ENCODE measurements at places on chromosomes 1 and 21.

DNA sequence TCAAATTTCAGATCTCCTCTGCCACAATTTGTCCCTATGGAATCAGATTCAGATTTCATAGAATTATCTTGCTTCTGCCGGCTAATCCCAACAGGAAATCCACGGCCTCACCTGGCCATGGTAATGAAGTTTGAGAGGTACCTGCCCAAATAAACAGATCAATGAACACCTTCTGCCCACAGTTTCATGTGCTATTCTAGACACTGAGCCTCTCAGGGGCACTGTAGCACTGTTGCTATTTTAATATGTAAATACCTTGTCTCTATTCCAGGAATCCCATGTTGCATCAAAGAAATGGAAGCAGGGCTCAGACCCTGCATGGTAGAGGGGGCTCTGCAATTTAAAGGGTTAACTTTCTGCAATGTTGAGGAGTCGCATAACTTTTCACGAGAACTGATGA lies 593.1 kb downstream of the PTBP2 start:
- DNase-seq, result no peak

DNA sequence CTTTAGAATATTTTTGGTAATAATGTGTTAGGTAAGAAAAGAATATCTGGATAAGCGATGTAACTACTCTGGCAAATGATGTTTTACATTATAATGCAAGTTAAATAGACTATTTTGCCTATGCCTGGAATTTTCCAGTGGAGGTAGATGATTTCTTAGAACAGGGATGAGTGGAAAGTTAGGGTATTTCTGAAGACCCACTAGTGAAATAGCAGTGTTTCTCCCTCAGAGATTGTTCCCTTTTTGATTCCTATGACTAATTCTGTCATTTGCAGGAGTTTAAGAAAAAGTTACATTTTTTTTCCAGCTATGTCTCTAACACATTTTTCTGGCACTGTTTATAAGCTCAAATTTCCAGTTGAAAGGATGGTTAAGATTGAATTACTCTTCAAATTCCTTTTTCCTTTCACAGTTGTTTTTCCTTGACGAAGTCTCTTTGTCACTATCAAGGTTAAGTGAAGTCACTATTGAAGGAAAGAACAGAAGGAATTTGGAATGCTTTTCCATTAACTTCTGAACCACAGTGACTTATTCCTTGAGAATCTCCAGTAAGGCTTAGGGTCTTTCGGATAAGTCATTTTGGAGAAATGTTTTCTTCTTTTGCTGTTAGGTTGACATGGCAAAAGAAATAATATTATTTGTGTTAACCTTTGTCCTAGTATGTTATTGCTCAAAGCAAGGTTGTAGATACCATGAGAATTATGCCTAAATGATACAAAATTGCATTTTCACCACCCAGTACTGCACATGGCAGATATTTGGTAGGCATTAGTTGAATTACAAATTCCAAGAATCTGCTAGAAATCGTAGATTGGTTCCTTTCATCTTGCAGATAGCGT lies 42.9 kb upstream of the ZNF326 start:
- DNase-seq, result no peak

DNA sequence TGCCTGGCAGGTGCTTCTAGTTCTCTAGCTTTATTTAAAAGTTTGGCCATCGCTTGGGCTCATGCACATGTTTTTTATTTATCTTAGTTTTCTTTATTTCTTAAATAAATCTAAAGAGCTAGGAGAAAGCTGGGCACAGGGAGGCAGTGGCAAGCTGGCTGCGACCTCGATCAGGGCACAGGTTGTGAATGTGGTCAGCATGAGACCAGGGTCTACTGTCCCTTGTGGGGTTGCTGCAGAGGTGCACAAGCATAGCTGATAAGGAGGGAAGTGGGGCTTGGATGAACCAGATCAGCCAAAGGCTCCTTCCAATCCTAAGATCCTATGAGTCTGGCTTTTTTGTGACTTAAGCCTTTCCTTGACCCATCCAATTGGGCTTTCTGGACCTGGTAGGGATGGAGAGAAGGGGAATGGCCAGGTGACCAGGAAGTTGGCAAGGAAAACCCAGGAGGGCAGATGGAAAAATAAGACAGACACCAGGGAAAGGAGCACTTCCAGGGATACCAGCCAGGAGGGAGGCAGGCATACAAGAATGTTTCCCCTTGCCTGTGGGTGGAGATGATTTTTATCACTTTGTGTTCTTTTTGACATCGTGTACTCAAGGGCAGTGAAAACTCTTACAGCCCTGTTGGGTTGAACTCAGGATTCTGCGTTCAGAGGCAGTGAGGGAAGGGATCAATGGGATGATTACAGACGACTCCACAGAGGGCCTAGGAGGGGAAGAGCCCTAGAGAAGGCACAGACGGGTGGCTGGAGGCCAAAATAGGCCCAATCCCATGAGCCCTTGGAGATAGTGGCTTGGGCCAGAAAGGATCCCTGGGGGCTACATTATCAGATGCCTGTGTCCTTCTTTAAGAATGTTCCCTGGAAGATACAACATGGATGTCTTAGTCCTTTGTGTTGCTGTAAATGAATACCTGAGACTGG lies 8.5 kb downstream of the CYP4B1 start:
- DNase-seq, result no peak

- no peak for DNase-seq
These were observed 133.6 kb downstream of the TGFBR3 start for GRCh38 chr1:91752324-91752723.

DNA sequence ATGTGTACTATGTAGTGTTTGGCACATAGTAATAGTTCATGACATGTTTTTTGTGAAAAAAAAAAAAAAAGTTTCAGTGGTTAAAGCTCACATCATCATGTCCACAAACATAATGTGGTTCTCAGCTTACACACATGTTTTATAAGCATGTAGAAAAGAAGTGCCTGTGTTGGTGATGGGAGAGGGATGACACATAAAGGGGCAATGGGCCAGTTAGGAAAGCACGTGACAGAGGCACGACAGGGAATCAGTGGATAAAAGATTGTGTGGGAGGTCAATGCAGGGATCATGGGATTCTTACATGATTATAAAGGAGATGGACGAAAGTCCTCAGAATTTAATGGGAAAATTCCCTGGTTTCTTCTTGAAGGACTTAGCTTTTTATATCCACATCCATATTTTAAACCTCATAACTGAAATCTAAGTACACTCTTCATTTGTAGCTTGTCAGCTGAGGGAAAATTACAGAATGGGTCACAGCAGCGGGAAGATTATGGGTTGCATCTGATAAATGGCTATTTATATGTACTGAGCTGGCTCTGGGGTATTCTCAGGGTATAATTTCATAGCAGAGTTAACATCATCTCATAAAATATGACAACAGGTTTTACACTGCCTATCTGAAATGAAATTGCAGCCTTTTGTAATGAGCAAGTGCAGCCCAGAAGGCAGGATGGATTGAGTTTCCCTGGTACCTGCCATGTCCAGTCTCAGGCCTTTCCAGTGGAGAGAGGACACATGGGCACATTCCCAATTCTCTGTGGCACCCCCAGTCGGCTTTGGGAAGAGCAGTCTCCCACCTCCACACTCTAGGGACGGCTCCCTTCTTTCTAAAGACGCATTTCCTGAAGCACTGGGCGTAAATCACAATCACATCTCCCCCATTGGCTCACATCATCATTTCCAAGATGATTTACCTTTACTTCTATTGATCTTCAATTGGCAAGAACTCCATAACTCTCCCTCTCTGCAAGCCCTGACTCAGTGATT lies 42.3 kb upstream of the NHLH2 start:
- DNase-seq, result no peak

DNA sequence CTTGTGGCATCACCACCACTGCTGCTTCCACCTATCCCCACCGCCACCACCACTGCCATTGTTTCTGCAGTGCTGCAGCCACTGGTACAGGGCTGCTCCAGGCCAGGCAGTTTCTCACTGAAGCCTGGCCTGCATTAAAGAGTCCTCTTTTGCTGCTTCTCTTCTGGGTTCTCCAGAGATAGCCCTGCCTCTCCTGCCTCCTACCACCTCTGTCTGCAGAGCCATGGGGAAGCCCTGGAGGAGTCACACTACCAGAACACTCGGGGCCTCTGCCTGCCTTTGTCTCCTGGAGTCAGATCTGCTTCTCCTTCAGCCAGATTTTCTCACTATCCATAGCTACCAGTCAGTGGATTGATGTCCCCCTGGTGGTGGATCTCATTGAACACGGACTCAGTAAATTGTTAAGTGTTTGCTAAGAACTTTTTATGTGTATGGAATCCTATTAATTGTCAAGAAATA lies 37.7 kb upstream of the DDAH1 start:
- DNase-seq, result no peak

DNA sequence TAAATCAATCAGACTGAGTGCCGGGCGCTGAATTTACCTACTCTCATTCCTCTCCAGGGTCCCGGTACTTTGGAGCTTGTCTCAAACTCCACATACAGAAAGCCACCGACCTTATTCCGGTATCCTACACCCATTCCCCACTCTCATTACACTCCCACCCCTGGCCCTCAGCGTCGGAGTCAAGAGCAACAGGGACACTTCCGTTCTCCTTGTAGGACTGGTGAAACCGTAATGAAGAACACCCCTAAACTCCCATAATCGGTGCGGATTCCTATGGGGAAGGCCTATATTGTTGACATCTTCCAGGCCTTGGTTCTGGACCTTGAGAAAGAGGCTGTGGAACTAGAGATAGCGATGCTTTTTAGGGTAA lies 798 bp downstream of the ZBED6 start:
- peak; percentile 12 for DNase-seq

- DNase-seq, result peak; percentile 13
These were observed at the start of gene CFAP74 for GRCh38 chr1:2003541-2004131. Gene CFAP74, minus strand, starts transcription at chr1:2003786. Its CDS starts 12,830 bp downstream, at chr1:1990956.

- no peak for DNase-seq
These were observed 16.7 kb downstream of the HMGN1 start for GRCh38 chr21:39332175-39332574.

GRCh38 chr1:50735443-50735842 lies 224.6 kb downstream of the FAF1 start:
- no peak for DNase-seq

DNA sequence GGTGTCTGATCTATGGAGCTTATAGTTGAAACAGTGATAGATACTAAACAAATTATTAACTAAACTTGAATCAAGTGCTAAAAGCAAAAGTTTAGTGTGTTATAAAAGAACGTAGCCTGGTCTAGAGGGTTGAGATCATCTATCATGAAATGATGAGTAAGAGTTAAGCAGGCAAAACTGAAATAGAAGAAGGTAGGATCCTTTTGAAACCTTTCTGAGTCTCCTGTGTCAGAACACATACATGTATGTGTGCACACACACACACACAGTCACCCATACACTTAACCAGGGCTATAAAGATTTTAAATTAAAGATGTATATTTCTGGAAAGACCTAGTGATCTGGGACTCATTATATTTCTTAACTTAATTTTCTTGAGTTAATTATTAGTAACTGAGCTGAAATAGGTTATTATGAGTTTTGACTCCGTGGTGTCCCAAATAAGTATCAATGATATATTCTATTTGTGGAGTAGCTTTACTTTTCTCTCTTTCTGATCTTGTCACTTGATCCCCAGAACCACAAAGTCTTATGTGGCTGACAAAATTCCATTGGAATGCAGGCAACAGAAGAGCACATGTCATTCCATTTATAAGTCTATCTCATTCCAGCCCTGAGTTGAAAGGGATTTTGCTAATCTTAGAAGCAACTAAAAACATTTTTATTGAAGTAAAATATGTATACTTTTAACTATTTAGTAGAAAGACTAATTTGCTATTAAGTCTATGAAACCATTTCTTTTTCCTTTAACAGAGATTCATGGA lies 70.7 kb downstream of the PRRX1 start:
- DNase-seq, result no peak

- no peak for DNase-seq
These were observed 56.7 kb downstream of the PRDM2 start for GRCh38 chr1:13756557-13757315.

DNA sequence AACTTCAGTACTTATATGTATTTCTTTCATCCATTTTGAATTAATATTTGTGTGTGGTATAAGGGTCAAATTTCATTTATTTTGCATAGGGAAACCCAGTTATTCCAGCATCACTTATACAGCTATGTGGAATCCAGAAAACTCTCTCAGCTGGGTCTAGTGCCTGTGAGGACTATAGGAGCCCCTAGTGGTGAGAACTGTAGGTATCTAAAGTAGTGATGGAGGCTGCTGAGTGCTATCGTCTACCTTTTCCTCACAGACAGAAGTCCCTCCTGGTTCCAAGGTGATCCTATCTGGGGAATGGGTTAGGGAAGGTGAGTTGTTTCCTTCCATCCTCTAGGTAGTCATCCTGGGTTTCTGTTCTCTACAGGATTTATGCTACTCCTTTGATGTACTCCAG lies 352.0 kb upstream of the C1orf87 start:
- DNase-seq, result no peak

GRCh38 chr1:44113095-44113609 lies 5.5 kb upstream of the KLF17 start:
- no peak for DNase-seq

DNA sequence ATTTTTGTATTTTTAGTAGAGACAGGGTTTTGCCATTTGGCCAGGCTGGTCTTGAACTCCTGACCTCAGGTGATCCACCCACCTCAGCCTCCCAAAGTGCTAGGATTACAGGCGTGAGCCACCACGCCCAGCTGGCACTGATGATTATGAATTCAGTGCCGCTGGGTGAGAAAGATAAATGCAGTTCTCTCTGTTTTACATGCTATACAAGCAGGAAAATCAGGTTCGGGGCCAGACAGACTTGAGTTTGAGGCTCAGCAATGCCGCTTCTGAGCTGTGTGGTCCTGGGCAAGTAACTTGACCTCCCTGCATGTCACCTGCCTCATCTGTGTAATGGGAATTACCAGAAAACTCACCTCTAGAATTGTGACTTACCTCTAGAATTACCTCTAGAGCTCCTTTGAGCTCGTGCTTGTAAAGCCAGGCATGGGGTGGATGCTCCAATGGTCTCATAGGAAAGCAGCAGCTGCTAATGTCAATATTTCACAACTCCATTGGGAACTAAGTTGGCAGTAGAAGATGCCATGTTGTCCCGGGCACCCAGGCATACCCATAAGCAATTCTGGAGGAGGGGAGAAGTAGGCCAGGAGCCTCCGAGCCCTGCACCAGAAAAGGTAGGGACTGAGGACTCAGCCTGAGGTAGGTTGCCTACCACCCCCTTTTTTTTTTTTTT lies 119.8 kb upstream of the SLC25A33 start:
- no peak for DNase-seq

GRCh38 chr1:65170511-65171142 lies 22.6 kb downstream of the AK4 start:
- no peak for DNase-seq

DNA sequence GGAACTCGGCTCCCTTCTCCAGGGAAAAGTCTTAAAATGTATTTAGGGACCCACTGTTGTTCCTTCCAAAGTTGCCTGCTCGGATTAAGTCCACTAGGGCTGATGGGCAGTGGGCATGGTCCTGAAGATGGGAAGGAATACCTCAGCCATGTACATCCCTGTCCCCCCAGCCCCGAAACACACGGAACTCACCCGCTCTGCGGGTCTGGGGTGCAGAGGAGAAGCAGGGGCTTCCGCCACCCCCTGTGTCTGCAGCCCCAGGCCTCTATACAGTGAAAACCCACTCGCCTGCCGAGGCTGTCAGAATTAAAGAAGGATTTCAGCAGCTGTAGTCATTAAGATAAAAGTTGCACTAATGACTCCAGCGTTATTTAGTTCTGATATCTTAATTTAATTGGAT lies 212.6 kb upstream of the VAMP3 start:
- DNase-seq, result no peak

- no peak for DNase-seq
These were observed 63.4 kb downstream of the NTMT2 start for GRCh38 chr1:170209125-170209524.

GRCh38 chr1:96683931-96684330 lies 37.7 kb upstream of the PTBP2 start:
- DNase-seq, result no peak

Measured in stimulated activated CD8-positive, alpha-beta memory T cell treated with anti-CD3 and anti-CD28 coated beads, Interleukin-2, amount 100 ng/mL, for 48 hours (primary cell).